Activated CD4-positive, alpha-beta T cell treated with anti-CD3 and anti-CD28 coated beads, Interleukin-2, amount 10 ng/mL, durations not matched to agents 24 days and 14 days (primary cell): ENCODE measurements at places on chromosomes 3 and 15. TPM values are rescaled to one million over a fixed set of nuclear protein-coding genes. Genes with fewer than 3 reads are reported as not detected.

GRCh38 chr3:12081826-12082225, 76.9 kb downstream of the TIMP4 start:
- DNase-seq = no peak
- no peaks in the 10 kb centered on the region for H3K4me1 ChIP-seq
- H3K27ac ChIP-seq = no peak overlapping the region

- peaks cover 3% of the 10 kb centered on the region for H3K36me3 ChIP-seq
- no peaks in the 10 kb centered on the region for H3K27me3 ChIP-seq
- H3K27ac ChIP-seq = no peak overlapping the region
- H3K4me1 ChIP-seq = peaks cover 6% of the 10 kb centered on the region
These were observed 29.0 kb downstream of the ABHD6 start for GRCh38 chr3:58266577-58266976.

- peaks cover 42% of the 10 kb centered on the region for H3K27me3 ChIP-seq
- H3K4me1 ChIP-seq = peaks cover 2% of the 10 kb centered on the region
These were observed 212.3 kb downstream of the FGF12 start for GRCh38 chr3:192514754-192515663.

- peak overlapping the region; percentile 82 for H3K27ac ChIP-seq
- H3K4me1 ChIP-seq = peaks cover 48% of the 10 kb centered on the region
- DNase-seq = no peak
- H3K4me3 ChIP-seq = no peak overlapping the region
These were observed 3.7 kb downstream of the TRAK1 start for GRCh38 chr3:42094691-42095391.

- no peaks in the 10 kb centered on the region for H3K36me3 ChIP-seq
- peaks cover 29% of the 10 kb centered on the region for H3K27me3 ChIP-seq
- DNase-seq = no peak
- no peak overlapping the region for H3K4me3 ChIP-seq
- H3K27ac ChIP-seq = no peak overlapping the region
These were observed 26.0 kb downstream of the PLA2G4F start for GRCh38 chr15:42130246-42130986.

DYNLT2B gene
- total RNA-seq = 11.8 and 12.8 TPM in 2 replicates

DNA sequence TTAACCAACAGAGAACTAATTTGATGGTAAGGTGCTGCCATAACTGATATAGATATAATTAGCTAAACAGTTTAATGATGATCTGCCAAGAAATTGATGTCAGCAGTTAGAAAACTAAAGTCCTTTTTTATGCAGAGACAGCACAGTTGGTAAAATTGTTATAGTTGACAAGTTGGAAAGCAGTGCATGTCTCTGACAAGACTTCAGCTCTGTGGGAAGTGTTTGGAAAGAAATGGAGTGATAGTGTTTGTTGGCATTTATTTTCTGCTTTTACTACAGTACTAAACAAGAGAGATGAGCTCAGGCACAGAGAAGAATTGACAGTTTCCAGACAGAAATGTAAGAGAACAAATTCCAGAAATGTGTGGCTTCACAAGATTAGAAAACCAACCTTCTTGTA, 523.5 kb upstream of the BCHE start:
- H3K27me3 ChIP-seq = no peaks in the 10 kb centered on the region
- DNase-seq = no peak
- H3K36me3 ChIP-seq = no peaks in the 10 kb centered on the region
- no peaks in the 10 kb centered on the region for H3K4me1 ChIP-seq

PTX3 gene
- total RNA-seq = not detected in 2 replicates

EFCAB12 gene
- total RNA-seq = 0.40 and 0.63 TPM in 2 replicates

DNA sequence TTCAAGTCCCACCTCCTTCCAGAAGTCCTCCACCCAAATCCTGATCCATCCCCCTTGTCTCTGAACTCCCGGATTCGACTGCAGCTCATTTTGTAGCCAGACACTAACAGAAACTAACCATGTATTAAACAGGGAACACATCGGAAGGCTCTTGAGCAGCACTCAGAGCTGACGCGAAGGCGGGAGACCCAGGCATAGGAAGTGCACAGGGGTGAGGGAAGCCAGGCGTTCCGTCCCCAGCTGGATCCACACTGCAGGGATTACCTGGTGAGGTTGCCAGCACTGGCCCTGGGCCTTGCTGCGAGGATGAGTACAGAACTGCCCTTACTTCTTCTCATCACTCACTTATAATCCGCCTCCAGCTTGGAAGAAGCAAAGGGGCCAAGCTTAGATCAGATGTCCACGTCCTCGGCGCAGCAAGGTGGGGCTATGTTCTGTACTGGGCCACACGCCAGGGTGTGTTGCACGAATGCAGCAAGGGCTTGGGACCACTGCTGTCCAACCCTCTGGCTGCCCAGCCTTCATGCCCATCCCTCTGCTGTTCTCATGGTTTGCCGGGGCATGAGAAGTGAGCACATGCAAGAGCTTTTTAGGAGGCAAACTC, 124.2 kb upstream of the SMAD3 start:
- no peak overlapping the region for H3K27ac ChIP-seq
- peaks cover 7% of the 10 kb centered on the region for H3K4me1 ChIP-seq
- H3K27me3 ChIP-seq = no peaks in the 10 kb centered on the region
- no peak overlapping the region for H3K4me3 ChIP-seq
- DNase-seq = no peak
- H3K36me3 ChIP-seq = no peaks in the 10 kb centered on the region

- no peak for DNase-seq
- no peak overlapping the region for H3K4me3 ChIP-seq
- H3K4me1 ChIP-seq = no peaks in the 10 kb centered on the region
- H3K27ac ChIP-seq = no peak overlapping the region
These were observed 297.1 kb downstream of the SATB1 start for GRCh38 chr3:18127859-18128681.

AP3B2 gene
- total RNA-seq = not detected in 2 replicates

DNA sequence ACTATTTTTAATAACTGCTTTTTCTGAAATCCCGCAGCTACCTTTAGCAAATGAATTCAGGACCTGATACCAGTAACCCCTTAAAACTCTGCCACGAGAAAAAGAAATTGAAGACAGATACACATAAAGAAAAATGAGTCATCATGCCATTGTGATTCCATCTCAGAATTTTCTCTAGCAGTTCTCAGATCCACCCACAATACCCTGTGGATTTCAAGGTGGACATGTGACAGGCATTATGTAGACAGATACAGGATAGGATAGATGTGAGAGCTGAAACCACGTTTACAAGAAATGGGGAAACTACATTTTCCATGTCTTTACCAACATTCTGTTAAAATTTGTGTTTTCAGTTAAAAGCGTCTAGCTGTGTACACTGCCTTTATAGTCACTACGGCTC, 291.9 kb upstream of the NR2F2 start:
- peaks cover 7% of the 10 kb centered on the region for H3K4me1 ChIP-seq
- peaks cover 63% of the 10 kb centered on the region for H3K27me3 ChIP-seq
- no peaks in the 10 kb centered on the region for H3K36me3 ChIP-seq
- no peak overlapping the region for H3K27ac ChIP-seq

- no peaks in the 10 kb centered on the region for H3K27me3 ChIP-seq
- H3K36me3 ChIP-seq = no peaks in the 10 kb centered on the region
- DNase-seq = no peak
- H3K27ac ChIP-seq = no peak overlapping the region
- no peak overlapping the region for H3K4me3 ChIP-seq
These were observed 336.9 kb downstream of the NLGN1 start for GRCh38 chr3:173734473-173734872.

- no peak for DNase-seq
- no peaks in the 10 kb centered on the region for H3K36me3 ChIP-seq
- H3K27ac ChIP-seq = no peak overlapping the region
- no peaks in the 10 kb centered on the region for H3K4me1 ChIP-seq
- H3K27me3 ChIP-seq = no peaks in the 10 kb centered on the region
These were observed 660.9 kb upstream of the NAALADL2 start for GRCh38 chr3:174198199-174198598.

- H3K27me3 ChIP-seq = no peaks in the 10 kb centered on the region
- peaks cover 44% of the 10 kb centered on the region for H3K36me3 ChIP-seq
- H3K27ac ChIP-seq = peak overlapping the region; percentile 93
- DNase-seq = peak; percentile 79
- peaks cover 43% of the 10 kb centered on the region for H3K4me1 ChIP-seq
These were observed 20.0 kb downstream of the ATRIP start for GRCh38 chr3:48466386-48467109.

DNA sequence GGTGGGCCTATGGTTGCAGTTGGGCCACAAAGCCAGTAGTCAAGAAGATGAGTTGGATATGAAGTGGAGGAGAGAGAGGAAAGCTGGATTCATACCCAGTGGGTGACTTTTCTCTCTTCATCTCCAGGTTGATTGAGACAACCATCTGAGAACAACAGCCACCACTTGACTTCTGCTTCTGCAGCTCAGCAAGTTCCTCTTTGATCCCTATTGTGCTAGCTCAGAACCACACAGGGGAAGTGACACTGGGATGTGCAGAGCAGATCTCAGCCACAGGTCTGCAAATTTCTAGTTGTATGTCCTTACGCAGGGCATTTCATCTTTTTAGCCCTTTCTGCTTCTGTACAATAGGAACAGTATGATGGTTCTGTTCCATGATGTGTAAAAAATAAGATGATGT, 459.2 kb upstream of the ARRDC4 start:
- DNase-seq = no peak
- no peak overlapping the region for H3K27ac ChIP-seq
- no peaks in the 10 kb centered on the region for H3K4me1 ChIP-seq
- H3K36me3 ChIP-seq = no peaks in the 10 kb centered on the region

SLCO2A1 gene
- total RNA-seq = not detected in 2 replicates

- peaks cover 26% of the 10 kb centered on the region for H3K4me1 ChIP-seq
- no peaks in the 10 kb centered on the region for H3K36me3 ChIP-seq
- H3K4me3 ChIP-seq = peak within 1 kb of the TSS; percentile 76
These were observed at the start of gene SLC9C1 for GRCh38 chr3:112293368-112294321. Gene SLC9C1, minus strand, starts transcription at chr3:112294216. Its CDS starts 7,425 bp downstream, at chr3:112286791.

- no peaks in the 10 kb centered on the region for H3K27me3 ChIP-seq
- DNase-seq = no peak
- H3K36me3 ChIP-seq = no peaks in the 10 kb centered on the region
- H3K4me3 ChIP-seq = no peak overlapping the region
These were observed 577.7 kb downstream of the MECOM start for GRCh38 chr3:169085827-169086226.

GRCh38 chr3:195263193-195263924, 7.6 kb downstream of the XXYLT1 start:
- no peak overlapping the region for H3K4me3 ChIP-seq
- H3K27me3 ChIP-seq = no peaks in the 10 kb centered on the region
- H3K27ac ChIP-seq = no peak overlapping the region
- peak; percentile 56 for DNase-seq
- peaks cover 19% of the 10 kb centered on the region for H3K4me1 ChIP-seq

DNA sequence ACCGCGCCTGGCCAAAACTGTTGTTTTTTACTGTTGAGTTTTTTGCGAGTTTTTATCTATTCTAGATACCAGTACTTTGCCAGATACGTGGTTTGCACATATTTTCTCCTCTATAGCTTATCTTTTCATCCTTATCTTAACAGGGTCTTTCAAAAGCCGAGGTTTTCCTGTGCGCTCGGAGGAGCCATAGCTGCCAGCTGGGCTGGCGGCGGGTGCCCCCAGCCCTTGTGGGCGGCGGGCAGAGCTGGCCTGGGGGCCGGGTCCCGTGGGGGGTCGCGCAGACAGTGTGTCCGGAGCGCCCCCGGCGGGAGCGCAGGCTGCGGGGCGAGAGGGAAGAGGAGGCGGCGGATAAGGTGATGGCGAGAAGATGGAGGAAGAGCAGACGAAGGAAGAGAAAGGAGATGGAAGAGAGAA, 11.1 kb upstream of the EIF4A2 start:
- H3K27me3 ChIP-seq = peaks cover 3% of the 10 kb centered on the region
- peak overlapping the region; percentile 90 for H3K4me3 ChIP-seq
- H3K4me1 ChIP-seq = peaks cover 9% of the 10 kb centered on the region
- H3K27ac ChIP-seq = peak overlapping the region; percentile 97
- H3K36me3 ChIP-seq = no peaks in the 10 kb centered on the region
- no peak for DNase-seq

DNA sequence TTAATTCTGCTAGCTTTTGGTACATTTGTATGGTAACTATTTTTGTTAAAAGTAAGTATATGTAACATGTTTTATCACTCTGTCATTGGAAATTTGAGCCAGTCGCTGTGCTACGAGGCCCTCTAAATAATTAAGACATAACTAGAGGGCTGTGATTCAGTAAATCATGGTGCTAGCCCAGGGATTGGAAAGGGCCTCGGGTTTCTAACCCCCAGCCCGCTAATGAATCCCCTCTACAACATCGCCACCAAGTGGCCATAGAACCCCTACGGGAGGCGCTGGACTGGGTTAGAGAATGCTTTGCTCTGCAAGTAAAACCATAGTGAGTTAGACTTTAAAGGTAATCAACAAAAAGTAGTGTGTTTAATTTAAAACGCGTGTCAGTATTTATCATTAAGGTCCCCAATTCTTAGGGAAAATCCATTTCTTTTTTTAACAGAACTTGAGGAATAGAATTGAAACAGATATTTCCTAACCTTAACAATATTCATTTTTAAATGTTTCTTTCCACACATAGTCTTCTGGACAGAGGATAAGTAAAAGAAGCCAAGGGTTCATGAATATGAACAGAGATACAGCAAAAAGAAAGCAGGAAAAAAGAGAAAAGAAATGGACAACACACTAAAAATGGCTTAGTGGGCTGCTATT, 744.7 kb downstream of the EPHA3 start:
- no peak for DNase-seq
- H3K36me3 ChIP-seq = no peaks in the 10 kb centered on the region
- no peaks in the 10 kb centered on the region for H3K4me1 ChIP-seq
- H3K4me3 ChIP-seq = no peak overlapping the region
- H3K27ac ChIP-seq = no peak overlapping the region

C3orf22 gene
- total RNA-seq = not detected in 2 replicates
